ENCODE measurements at places on chromosomes 1 and 21.

DNA sequence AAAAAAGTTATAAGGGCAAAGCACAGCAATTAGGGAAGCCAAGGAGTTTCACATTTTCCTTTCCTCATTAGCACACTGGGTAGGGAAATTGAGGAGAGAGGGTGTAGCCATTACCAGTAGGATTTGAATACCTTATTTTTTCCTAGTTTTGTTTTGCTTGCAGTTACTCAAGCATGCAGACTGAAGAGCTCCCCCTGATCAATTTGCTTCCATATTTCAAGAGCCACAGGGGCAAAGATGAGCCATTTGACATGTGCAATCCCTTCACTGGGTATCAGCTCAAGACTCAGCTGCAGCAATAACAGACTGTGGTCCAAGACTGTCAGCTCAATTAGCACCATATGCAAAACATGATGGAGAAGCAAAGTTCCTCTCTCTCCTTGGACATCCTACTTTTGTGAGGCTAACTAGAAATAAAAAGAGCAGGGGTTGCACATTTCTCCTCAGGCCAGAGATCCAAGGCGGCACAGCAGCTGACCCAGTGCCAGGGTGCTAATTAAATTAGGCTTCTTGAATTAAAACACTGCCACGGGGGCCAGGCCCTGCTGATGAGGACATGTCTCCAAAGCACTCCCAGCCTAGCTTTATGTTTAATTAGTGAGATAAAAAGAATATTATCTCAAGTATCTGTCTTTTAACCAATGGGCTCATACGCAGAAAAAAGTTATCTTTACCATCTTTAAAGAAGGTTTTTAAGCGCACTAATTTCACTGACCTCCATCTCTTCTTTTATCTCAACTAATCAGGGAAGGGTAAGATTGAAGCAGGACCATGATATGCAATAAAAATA is 36.7 kb upstream of the LRRC53 start:
- DNase-seq = no peak

DNA sequence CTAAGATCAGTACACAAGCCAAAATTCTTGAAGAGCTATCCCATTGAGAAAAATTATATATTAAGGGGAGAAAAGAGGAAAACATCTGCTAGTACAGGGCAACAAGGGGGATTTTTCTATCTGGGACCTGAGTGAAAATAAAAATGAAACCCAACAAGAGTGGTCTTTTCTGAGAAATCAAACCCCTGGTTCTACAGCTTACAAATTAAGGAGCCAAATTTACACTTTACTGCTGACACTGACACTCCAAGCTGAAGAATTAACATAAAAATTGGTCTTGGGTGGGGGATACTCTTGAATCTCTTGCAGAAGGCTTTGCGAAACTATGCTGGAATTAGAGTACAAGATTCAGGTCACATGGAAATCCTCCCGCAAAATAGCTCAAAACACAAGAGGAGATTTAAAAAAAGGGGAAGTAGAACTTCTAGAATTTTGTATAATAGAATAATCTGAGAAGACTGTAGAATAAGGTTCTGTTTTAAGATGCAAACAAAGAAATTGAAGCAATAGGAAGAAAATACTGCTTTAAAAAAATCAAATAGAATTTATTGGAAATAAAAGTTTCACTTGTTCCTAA is 32.1 kb upstream of the HSPA13 start:
- no peak for DNase-seq

- no peak for DNase-seq
These were observed 65.2 kb downstream of the CACNA1E start for GRCh38 chr1:181548497-181548896.

DNA sequence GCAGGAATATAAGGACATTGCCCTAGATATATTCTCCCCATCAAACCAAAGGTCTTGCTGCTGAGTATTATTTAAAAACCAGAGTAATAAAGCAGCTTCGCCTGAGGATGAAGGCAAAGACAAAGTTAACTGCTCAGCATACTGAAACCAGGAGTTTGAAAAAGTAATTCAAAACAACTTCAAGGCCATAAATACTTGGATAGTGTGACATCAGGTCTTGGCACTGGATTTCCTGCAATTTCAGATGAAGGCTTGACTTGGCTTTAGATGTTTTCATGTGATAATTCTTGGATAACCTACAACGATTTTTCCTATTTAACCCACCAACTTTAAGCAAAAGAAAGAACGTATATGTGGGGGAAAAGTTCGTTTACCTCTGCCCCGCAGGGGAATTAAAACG is 10.6 kb downstream of the SOD1 start:
- no peak for DNase-seq

- DNase-seq = no peak
These were observed at the start of gene PLEKHA6 for GRCh38 chr1:204359474-204360255. TSS of gene PLEKHA6 (minus strand) at chr1:204359929. CDS start at chr1:204273727, 86,202 bp downstream.

DNA sequence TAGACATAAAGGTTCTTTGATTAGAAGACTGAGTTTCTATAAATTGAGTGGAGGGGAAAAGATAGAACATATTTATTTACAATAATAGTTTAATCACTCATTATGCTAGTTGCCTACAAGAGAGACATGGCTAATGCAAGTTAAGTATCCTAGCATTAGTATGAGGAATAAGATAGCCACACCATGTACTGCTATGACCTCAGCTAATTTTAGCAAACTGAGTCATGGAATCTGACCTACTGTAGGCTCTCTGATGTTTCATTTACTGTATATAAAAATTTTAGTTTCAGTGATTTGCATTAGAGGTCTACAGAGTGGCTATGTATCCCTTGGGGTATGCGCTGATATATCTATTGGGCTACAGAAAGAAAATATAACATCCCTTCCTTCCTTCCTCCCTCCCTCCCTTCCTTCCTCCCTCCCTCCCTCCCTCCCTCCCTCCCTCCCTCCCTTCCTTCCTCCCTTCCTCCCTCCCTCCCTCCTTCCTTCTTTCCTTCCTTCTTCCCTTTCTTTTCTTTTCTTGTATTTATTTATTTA is 5.8 kb downstream of the AGL start:
- no peak for DNase-seq

DNA sequence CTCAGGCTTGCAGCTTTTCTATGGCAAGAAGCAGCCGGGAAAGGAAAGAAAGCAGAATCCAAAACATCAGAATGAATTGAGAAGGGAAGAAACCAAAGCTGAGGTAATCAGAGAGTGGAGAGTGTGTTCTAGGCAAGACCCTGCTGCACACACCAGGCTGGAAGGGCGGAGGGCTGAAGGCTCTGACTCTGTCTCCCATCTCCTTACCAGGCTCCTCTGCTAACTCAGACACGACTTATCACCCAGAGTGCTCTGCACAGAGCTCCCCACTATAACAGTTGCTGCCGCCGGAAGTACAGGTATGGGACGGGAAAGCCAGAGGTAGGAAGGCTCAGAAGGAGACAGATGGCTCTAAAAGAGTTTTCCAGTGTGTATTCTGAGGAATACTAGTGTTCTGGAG is 1.2 kb downstream of the SCNM1 start:
- no peak for DNase-seq

- no peak for DNase-seq
These were observed 4.1 kb downstream of the MYBPH start for GRCh38 chr1:203171341-203172183.

DNA sequence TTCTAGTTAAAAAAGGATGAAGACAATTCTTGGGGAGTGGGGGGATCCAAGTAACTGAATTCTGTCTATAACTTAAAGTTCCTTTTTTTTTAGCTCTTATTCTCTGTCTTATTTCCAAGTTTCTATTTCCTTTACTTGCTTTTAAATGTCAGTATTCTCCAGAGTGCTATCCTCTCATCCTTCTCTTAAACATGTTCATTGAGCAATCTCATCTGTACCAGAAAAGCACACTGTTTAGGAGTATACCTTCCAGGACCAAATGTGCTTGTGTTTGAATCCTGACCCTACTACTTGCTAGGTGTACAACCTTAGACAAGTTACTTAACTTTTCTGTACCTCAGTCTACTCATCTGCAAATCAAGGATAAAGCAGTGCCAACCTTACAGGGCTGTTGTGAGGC is 50.1 kb downstream of the AKT3 start:
- DNase-seq = no peak

DNA sequence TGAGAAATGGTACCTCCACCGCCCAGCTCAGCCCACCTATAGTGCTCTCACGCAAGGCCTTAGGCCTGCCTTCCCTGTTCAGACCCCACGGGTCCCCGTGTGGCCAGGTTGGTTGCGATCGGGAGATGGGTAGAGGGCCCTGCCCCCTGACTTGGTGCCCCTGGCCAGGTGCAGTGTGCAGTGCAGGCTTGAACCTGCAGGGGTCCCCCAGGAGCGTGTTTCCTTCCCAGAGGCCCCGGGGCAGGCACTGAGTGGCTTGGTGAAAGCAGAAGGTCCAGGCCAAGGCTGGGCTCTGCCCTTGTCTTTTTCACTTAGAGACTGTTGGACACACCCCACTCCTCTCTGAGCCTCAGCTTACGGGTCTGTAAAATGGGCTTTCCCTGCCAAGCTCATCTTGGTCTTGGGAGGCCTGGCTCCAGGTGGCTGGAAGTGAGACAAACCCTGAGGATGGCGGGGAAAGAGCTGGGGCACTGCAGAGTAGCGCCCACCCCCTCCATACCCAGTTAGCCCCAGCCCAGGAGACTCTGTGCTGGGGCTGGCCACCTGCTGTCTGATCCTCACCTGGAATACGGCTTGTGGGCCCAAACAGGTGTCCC is 9.3 kb upstream of the HES5 start:
- DNase-seq = no peak

- DNase-seq = no peak
These were observed 76.5 kb downstream of the CD58 start for GRCh38 chr1:116494353-116494692.

GRCh38 chr1:167713330-167714081 is 8.3 kb upstream of the MPZL1 start:
- no peak for DNase-seq

GRCh38 chr21:39564200-39564599 is 48.5 kb upstream of the B3GALT5 start:
- DNase-seq = no peak

DNA sequence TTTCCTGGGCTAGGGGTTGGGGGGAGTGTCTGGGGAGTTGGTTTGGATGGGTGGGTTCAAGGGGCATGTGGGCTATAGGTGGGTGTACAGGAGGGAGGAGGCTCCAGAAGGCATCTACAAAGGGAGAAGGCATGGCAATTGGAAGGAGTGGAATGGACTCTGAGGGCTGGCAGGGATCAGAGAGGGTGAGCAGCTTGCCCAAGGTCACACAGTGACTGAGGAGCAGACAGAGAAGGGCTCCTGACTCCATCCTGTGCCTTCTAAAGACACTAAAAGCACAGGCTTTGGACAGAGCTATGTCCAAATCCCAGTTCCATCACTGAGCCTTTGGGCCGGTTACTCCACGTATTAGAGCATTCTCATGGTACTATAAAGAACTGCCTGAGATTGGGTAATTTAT is 151.8 kb downstream of the PTPRU start:
- DNase-seq = no peak

DNA sequence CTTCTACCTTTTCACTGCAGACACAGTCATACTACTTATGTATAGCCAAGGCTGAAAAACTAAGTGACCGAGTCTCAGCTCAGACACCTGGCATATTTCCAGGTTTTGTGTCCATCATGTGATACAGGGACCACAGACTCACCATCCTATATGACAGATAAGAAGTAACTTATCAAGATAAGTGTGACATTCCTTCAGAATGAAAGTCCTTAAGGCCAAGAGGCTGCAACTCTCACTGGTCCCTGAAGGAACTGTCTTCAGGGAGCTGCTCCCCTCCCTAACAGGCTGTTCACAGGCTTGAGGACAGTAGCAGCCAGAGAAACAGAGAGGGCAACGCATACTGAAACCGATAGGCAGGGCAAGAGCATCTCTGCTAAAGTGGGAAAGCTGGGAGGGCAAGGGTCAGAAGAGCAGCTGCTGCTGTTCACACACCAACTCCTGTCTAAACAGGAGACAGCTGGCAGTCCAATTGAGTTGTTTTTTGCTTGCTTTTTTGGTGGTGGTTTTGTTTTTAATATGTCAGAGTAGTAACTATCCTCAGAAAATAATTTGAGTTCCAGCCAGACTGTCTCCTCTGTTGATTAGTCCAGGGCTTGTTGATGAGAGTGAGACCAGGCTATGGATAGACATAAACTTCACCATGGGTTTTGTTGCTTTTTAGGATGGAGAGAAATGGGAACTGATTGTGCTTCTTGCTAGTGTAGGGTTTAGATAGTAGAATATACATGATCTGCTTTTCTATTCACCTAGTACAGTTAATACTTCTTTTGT is 67.7 kb downstream of the MACF1 start:
- no peak for DNase-seq

DNA sequence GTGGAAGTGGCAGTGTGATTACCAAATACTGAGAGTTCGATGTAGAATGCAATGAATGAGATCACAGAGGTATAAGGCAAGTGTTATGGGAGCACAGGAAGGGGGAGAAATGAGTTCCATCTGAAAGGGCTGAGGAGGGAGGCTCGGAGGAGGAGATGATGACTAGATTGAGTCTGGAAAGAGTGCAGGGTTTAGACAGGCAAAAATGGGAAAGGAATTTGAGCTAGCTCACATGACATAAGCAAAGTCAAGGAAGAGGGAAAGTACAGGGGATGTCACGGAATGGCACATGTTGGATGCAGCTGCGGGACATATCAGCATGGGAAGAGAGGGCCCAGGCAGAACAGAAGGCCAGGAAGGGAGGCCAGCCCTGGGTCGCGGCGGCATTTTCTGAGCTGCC is 132.7 kb downstream of the RUNX1 start:
- DNase-seq = no peak

GRCh38 chr1:89460325-89460724 is 64.3 kb upstream of the LRRC8B start:
- DNase-seq = no peak

DNA sequence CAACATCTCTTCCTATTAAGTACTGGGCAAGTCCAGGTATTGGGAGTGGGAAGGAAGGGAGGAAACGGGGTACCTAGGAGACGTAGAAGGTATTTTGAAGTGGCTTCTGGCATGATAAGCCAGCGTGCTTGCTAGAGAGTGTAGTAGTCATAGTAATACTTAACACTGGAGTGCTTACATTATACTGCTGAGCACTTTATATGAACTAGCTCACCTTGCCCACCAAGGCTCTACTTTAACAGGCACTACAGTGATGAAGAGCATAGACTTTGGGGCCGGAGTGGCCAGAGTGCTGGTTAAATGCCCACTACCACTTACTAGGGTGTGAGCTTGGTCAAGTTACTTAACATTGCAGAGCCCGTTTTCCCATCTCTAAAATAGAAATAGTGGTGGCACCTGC is 61.7 kb downstream of the ACP6 start:
- no peak for DNase-seq

GRCh38 chr1:94314222-94314858 is 77.0 kb upstream of the ARHGAP29 start:
- no peak for DNase-seq

- DNase-seq = no peak
These were observed 143.0 kb downstream of the RERE start for GRCh38 chr1:8674481-8674880.

All from stimulated activated CD8-positive, alpha-beta memory T cell treated with anti-CD3 and anti-CD28 coated beads, Interleukin-7, amount 100 ng/mL, for 1 hour (primary cell).